ENCODE measurements at places on chromosomes 12 and 14. TPM values are rescaled to one million over a fixed set of nuclear protein-coding genes. Genes with fewer than 3 reads are reported as not detected.

The ISCA2 gene
- 59.0 TPM for polyA plus RNA-seq

The POTEM gene
- polyA plus RNA-seq, result not detected

The RAD52 gene
- polyA plus RNA-seq, result 10.4 TPM

The SOAT2 gene
- not detected for polyA plus RNA-seq

The CCDC175 gene
- not detected for polyA plus RNA-seq

The LRRC43 gene
- polyA plus RNA-seq, result not detected

The PLD4 gene
- polyA plus RNA-seq, result 7.1 TPM

The MYF5 gene
- polyA plus RNA-seq, result not detected

The GALNT6 gene
- 3.7 TPM for polyA plus RNA-seq

The NDRG2 gene
- 114 TPM for polyA plus RNA-seq

The EIF4B gene
- polyA plus RNA-seq, result 218 TPM

The KLRB1 gene
- 3.6 TPM for polyA plus RNA-seq

The TCL1A gene
- polyA plus RNA-seq, result 1.2 TPM

The SYNDIG1L gene
- polyA plus RNA-seq, result 0.20 TPM

Data from sigmoid colon (tissue), 7 donors.